ENCODE measurements at places on chromosomes 6 and 20.
A peak's percentile ranks its signal among the peaks of the same experiment; 100 is the strongest.

- no peak for DNase-seq
These were observed 155.6 kb downstream of the ZFP64 start for GRCh38 chr20:52035977-52036376.

- no peak for DNase-seq
These were observed 104.6 kb downstream of the HMGCLL1 start for GRCh38 chr6:55474382-55474781.

- no peak for DNase-seq
These were observed 48.1 kb downstream of the SRC start for GRCh38 chr20:37393863-37394542.

- DNase-seq = no peak
These were observed 17.8 kb upstream of the RFX6 start for GRCh38 chr6:116859264-116859663.

DNA sequence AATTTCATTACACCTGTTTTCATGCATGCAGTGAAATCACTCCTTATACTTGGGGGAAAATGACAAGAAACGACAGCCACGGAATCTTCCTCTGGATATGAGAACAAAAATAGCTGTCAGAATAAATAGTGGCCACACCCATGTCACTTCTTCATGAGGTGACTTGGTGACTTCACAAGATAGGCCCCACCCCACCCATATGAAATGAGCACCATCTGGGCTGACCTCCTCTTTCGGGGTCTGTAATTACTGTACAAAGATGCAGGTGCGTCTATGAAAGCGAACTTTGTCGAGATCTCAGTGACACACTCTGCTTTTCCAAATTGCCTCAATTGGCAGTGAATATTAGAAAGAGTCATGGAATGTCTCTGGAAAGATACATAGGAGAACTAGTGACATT, 184.2 kb upstream of the CCN2 start:
- DNase-seq = no peak

GRCh38 chr6:129709196-129709768, 695 bp downstream of the ARHGAP18 start:
- DNase-seq = no peak

GRCh38 chr6:19270616-19271015, 566.6 kb upstream of the ID4 start:
- no peak for DNase-seq

DNA sequence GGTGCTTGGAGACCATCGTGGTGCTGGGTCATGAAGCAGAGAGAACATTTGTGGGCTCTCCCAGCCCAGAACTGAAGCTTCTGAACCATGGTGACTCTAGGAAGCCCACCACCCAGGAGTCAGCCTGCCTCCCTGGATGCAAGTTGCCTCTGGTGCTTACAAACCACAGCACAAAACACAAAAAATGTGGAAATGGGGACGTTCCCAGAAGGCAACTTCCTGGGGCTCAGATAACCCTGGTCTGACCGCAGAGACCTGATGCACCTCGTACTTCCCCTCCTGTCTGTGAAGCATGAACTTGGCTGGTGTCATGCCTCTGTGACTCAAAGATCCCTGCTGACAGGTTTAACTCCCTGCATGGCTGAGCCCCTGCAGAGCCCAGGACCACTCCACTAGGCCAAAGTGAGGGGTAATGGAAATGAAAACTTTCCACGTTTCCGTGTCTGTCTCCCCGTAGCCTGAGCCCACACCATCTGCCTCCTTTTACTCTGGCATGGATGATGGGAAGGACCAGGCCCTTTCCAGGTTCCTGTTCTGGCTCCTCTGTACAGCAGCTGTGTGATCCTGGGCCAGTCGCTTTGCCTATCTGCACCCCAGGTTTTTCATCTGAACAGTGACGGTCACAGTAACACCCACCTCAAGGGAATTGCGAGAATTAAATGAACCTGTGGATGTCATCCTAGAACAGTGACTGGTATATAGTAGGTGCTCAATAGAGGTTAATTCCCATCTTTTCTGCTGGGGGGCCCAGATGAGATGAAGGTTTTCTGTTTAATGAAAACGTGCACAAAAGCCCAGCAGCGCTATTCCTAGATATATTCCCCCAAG, 57.7 kb downstream of the PPP1R16B start:
- DNase-seq = no peak

DNA sequence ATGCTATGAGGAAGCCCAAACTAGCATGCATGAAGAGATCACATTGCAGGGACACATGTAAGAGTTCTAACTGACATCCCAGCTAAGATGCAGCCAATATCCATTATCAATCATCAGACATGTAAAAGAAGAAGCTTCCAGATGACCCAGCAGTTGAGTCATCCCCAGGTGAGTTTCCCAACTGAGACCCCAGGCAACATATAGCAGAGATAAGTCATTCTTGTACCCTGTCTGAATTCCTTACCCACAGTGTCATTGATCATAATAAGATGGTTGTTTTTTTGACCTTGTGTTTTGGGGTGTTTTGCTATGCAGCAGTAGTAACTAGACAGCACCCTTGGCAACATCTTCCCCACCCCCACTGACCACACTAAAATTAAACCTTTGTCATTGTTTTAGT, 18.9 kb downstream of the SIRPD start:
- DNase-seq = no peak

- no peak for DNase-seq
These were observed 598.4 kb upstream of the MARCKS start for GRCh38 chr6:113258771-113259170.

DNA sequence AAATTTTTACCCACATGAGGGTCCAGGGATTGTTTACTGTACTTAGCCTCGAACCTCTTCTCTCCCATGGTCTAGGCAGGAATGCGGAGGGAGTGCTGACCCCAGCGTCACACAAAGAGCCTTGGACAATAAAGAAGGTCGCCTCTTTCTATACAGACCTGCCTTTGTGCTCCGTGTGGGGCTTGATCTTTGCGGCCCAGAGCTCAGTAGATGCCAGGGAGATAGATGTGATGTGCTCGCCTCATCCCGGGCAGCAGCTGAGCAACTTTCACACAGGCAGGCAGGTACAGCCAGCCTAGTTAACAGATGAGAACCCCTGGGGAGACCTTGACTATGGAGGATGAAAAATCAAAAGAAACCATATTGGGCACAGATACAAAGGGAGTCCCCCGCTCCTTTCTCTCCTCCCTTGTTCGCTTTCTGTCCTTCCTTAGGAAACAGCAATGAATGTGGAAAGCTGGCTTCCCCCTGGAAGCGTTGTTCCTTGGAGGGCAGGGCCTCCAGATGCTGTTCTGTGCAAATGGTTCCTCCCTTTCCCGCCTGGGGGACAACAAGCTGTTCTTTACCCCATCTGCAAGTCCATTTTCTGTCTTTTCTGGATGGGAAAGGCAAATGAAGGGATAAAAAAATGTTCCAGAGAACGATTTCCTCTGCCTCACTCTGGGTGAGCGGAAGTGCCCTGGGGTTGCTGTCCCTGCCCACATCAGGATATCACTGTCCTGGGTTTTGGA, 128.3 kb downstream of the OLIG3 start:
- no peak for DNase-seq

GRCh38 chr20:51531141-51531710, 11.3 kb downstream of the NFATC2 start:
- DNase-seq = no peak

DNA sequence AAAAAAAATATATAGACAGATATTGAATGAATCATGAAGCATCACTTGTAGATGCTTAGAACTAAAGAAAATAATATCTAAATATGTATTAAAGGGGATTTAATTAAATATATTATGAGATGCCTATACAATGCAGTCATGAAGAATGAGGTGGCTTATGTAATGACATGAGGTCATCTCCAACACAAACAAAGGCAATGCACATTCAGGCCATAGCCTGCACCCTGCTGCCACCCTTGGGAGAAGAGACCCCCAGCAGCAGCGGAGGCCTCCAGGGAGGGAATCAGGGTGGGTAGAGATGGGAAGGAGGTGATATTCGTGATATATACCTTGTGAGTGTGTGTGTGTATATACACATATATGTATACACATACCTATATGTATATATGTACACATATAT, 26.4 kb upstream of the SSTR4 start:
- DNase-seq = no peak

- peak; percentile 92 for DNase-seq
These were observed 79.1 kb downstream of the ELOVL4 start for GRCh38 chr6:79868098-79868722.

DNA sequence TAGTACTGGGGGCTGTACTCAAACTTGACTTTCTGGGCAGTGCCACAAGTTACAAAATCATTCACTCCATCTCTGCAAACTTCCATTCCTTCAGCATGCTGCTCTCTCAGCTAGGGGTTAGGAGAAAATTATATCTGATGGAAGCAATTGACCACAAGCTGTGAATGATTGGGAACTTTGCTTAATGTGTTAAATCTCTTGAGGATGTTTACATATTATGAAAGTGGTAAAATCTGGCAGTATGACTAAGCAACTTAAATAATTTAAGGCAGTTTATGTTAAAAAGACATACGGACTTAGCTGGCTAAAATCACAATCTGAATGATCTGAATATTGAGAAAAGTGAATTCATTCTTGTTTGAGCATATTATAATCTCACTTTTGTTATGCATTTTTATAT, 415.0 kb downstream of the PHF3 start:
- DNase-seq = no peak

- no peak for DNase-seq
These were observed 42.9 kb upstream of the MAP7 start for GRCh38 chr6:136592930-136593673.

- peak; percentile 24 for DNase-seq
These were observed 180.5 kb downstream of the JARID2 start for GRCh38 chr6:15426395-15426794.

DNA sequence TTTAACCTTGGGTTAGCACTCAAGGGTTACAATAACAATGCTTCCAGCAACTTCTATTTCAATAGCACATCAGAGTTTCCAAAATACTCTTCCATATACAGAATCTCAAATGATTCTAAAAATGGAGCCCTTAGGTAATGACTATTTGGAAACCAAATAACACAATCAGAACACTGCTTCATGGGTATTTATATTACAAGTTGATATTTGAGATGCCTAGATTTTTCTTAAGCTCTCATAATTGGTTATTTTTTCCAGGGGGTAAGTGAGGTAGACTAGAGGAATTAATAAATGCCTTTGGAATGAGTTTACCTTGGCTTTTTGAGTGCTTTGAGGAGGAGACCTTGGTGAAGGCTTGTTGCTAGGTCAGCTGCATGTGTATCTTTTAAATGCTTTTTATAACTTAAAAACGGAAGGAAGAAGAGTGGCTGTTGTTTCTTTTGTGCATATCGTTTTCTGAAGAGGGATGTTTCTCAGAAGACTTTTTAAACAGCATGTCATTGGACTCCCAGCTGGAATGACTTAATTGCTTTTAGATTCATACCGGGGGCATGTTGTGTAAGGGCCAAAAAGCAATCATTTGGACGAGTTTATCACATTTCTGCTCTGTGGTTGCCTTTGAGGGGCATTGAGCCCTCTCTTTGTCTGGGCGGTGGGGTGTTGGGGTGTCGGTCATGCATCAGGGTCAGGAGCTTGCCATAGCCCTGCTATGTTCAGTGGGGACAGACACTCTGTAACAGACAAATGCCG, 186.0 kb downstream of the DTNBP1 start:
- DNase-seq = peak; percentile 80

- no peak for DNase-seq
These were observed 39.8 kb upstream of the MYL9 start for GRCh38 chr20:36501367-36502006.

GRCh38 chr6:158817728-158818580, 1.2 kb downstream of the EZR start:
- peak; percentile 70 for DNase-seq

DNA sequence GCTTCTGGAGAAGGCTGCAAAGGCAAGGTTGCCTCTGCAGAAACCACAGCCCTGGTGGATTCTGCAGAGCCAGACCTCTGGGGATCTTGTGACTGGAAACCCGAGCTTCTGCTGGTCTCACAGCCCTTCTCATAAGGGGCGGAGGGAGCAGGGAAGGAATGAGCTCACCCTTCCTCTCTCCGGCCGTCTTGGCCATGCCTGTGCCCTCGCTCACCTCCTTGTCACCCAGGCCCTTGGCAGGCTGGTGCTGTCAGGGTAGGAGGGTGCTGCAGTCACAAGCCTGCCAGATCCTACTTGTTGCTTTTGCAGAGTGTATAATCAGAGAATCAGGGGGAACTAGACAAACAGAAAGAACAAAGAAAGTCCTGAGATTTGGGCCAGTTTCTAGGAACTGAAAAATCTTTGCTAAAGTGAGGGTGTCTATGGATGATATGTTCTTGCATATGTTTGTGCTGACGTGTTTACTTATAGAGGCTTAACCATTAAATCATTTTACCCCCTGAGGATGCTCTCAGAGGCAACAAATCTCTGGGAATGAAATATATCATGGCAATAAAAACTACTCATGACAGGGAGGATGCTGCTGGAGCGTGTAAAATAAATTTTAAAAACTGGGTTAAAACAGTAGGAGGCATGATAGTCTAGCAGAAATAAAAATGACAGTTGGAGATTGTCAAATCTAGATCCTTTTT, 244.9 kb upstream of the SOX4 start:
- DNase-seq = peak; percentile 54

DNA sequence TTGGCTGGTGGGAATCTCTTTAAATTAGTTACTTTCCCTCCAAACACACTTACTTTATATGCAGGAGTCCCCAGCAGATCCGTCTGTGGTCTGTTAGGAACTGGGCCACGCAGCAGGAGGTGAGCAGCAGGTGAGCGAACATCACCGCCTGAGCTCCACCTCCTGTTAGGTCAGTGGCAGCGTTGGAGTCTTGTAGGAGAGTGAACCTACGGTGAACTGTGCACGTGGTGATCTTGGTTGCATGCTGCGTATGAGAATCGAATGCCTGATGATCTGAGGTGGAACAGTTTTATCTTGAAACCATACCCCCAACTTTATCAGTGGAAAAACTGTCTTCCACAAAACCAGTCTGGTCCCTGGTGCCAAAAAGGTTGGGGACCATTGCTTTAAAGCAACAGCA, 5.0 kb downstream of the SERPINB6 start:
- no peak for DNase-seq

GRCh38 chr6:73508776-73509175, 12.1 kb downstream of the EEF1A1 start:
- DNase-seq = no peak

GRCh38 chr6:122709922-122710512, 69.5 kb upstream of the FABP7 start:
- DNase-seq = no peak

- DNase-seq = no peak
These were observed 411.7 kb downstream of the C6orf118 start for GRCh38 chr6:164897523-164898235.

DNA sequence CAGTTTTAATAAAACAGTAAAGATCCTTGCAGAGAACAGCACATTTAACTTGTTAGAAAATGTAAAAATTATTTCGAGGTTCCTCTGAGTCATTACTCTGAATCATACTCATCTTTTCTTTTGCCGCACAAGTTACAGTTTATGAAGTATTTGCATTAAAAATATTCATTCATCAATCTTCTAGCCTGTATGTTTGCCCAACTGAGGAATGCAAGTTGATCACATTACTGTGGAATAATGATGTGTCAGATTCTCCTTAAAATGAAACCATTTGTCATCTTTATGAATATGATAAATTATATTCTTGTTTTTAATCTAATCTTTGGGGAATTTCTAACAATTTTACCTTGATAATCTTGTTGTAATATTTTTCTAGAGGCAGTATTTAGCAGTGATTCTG, 340.4 kb upstream of the OPRM1 start:
- no peak for DNase-seq
